Lung microvascular endothelial cell (primary cell): ENCODE measurements at places on chromosomes 3 and 15. TPM values are rescaled to one million over a fixed set of nuclear protein-coding genes. Genes with fewer than 3 reads are reported as not detected.

DNA sequence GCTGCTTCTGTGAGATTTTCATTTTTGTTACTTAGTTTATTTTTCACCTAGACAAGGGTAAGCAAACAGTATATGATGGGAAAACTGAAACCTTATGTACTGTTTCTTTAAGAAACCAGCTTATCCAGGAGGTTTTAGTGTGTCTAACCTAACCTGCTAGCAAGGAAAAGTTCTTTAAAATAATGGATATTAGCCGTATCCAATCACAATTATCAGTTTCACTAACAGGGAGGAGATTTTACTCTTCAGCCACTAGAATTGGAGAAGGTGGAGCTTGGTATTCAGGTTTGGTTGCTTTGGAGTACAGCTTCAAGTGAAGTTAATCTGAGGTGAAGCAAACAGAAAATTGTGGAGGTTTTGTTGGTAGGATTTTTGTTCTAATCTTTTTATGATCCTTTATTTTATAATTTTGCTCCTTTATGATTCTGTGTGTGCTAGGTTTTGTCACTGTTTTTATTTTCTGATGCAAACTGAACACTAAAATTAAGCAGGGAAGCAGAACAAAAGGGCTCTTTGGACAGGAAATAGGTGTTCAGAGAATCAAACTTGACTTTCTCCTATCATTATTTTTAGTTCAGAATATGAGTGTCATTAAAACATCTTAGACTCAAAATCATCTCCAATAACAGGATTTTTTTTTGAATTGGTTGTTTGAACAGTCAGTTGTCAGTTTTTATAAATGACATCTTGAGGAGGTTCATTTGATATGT lies 13.0 kb downstream of the ZFAND6 start:
- peak; percentile 94 for DNase-seq

Gene MESP2
- not detected in 2 replicates for total RNA-seq

DNA sequence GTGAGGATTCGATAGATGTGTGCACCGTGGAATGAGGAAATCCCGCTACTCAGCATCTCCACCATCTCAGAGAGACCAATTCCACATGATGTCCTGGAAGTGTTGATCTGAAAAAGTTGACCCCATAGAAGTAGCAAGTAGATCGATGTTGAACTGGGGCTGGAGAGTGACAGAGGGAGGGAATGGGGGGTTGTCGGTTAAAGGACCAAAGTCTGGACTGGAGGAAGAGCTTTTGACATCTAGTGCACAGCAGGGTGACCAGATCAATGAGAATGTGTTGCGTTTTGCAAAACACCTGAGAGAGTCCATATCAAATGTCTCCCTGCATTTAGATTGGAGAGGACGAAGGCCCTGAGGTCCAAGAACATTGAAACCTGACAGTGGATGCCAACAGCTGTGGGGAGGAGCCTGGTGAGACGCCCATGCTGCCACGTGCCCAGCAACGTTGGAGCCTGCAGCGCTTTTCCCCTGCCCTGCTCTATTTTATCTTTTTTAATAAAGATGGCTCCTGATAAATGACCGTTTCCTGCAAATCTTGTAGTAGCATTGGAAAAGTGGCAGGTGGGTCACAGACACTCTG lies 30.1 kb upstream of the RPL32 start:
- DNase-seq: no peak

GRCh38 chr15:98878172-98878571 lies 129.4 kb downstream of the PGPEP1L start:
- DNase-seq: no peak

DNA sequence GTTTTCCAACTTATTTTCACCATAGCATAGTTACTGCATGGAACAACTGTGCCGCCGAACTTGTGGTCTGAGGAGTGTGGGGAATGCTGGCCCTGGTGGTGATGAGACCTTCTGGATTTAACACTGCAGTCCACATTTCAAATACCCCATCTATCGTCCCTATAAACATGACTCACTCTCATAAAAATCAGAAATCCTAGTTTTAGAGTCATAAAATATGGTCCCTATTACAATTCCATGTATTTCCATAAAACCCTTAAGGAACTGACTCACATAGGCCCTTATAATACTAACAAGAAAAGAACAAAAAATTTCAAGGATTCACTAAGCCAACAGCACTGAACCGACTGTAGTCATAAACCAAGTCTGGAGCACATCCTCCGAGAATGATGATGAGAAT lies 147.2 kb downstream of the FOXP1 start:
- DNase-seq: no peak

GRCh38 chr3:72441284-72441994 lies 406.8 kb downstream of the SHQ1 start:
- DNase-seq: peak; percentile 36

Gene DCLK3
- not detected in 2 replicates for total RNA-seq

Gene NLGN1
- 0.20 and 0.65 TPM in 2 replicates for total RNA-seq

- peak; percentile 22 for DNase-seq
Observed at GRCh38 chr3:142445816-142446254, 2.0 kb downstream of the XRN1 start.

Gene GOLGA8M
- total RNA-seq: 0.22 and 0.60 TPM in 2 replicates

- no peak for DNase-seq
Observed at GRCh38 chr3:41932464-41932863, 29.4 kb downstream of the ULK4 start.

DNA sequence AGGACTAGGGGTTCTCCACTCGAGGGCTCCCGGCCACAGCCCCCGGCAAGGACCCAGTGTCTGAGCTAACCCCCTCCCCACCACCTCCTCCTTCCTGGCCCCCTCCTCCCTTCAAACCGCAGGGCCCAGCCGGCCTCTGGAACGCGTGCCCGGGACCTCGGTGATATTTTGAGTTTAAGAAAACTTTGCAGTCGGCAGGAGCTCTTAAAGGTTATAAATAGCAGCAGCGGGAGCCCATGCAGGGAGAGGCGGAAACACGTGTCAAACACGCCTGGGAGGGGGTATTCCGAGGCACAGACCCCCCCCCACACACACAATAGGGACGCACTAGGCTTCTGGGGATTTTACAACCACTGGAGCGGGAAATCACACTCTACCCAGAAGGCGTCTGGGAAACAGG lies 3.1 kb upstream of the PTH1R start:
- DNase-seq: no peak

Gene LPP
- total RNA-seq: 23.0 and 24.0 TPM in 2 replicates

- DNase-seq: no peak
Observed at GRCh38 chr15:76930831-76931396, 635 bp upstream of the RCN2 start.

Gene C3orf38
- 13.5 and 16.9 TPM in 2 replicates for total RNA-seq

Gene GPR176
- 2.4 and 14.4 TPM in 2 replicates for total RNA-seq

GRCh38 chr15:83422541-83422940 lies 24.6 kb upstream of the SH3GL3 start:
- no peak for DNase-seq

DNA sequence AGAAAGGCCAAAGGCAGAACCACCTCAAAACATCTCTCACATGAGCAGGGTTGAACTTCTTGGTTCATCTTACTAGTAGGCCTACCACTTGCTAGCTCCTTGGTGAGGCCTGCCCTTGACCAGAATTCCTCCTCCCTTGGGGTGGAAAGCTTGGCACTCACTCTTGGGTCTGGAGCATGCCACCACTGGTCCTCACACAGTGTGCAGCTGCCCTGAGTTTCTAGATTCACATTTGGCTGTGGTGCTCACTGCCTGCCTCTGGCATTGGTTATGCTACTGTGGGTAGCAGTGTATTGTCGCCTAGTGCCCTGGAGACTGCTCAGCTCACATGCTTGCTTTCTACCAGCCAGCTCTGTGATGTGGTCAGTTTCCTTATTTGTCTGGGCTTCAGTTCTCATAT lies 23.7 kb downstream of the OXNAD1 start:
- no peak for DNase-seq

GRCh38 chr3:12218161-12218560 lies 59.4 kb upstream of the TIMP4 start:
- peak; percentile 71 for DNase-seq

DNA sequence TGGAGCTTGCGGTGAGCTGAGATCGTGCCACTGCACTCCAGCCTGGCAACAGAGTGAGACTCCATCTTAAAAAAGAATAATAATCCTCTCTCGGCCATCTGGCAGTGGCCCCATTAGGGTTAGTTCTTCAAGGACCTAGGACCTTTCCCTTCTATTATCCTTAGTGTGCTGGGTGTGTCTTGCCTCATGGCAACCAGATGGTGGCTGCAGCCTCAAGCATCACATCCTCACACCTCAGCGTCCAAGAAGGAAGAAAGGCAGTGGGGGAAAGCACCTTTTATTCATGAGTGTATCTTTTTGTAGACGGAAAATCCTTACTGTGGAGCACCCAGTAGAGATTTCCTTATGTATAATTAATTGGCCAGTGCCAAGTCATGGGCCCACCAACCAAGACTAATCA lies 42.7 kb upstream of the TFRC start:
- no peak for DNase-seq

DNA sequence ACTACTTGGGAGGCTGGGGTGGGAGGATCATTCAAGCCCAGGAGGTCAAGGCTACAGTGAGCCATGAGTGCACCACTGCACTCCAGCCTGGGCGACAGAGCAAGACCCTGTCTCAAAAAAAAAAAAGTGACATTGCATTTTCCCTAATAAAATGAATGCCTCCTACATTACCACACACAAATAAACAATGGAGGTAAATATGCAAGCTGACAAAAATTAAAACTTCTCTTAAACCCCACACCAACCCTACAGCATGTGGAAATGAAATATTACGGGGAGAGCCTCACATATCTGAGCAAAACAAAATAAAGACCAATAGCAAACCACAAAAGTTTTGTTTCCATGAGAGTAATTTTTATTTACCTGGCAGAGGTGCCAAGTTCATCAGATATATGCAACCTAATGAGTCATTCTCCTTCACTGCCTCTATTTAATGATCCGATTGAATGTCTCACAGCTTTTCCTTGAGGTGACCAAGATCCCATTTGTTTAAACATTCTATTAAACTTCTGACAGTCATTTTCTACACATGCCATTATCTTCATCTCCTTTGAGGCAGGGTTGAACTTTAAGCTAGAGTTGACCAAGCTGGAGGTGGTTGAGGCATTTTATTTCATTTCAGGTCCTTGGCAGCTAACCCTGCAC lies 9.4 kb upstream of the CAV3 start:
- DNase-seq: no peak

GRCh38 chr3:14766428-14767244 lies 52.1 kb upstream of the FGD5 start:
- DNase-seq: no peak

GRCh38 chr3:194675081-194675640 lies 3.2 kb upstream of the LSG1 start:
- no peak for DNase-seq

- no peak for DNase-seq
Observed at GRCh38 chr3:81451611-81452010, 309.8 kb downstream of the GBE1 start.

Gene UQCC5
- total RNA-seq: 7.3 and 8.3 TPM in 2 replicates

- peak; percentile 27 for DNase-seq
Observed at GRCh38 chr3:194069421-194070219, 66.3 kb upstream of the HES1 start.

DNA sequence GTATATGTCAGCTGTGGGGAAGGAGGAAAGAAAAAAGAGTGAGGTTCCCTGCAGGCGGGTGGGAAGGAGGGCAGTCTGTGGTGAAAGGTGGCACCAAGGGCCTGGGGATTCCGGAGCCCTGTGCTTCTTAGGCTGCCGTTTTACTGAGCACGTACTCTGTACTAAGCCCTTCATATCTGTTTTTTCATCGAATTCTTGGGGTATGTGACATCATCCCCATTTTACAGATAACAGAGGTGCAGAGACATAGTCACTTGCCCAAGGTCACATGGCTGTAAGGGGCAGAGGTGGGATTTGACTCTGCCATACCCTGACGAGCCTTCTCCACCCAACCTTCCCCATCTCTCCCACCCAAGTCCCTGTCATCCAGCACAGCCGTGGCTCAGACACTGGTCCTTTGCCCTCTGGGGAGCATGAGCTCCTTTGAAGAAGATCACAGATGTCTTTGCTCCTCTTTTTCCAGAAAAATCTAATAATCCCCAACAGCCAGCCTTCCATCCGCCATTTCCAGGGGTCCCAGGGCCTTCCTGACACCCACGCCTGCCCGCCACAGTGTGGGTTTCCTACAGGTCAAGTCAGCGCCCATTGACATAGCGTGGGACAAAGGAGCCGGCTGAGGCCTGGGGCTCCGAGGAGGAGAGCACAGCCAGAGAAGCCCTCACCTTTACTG lies 24.2 kb downstream of the CYP11A1 start:
- no peak for DNase-seq

- peak; percentile 90 for DNase-seq
Observed at GRCh38 chr3:32443478-32443877, 51.8 kb downstream of the CMTM7 start.

DNA sequence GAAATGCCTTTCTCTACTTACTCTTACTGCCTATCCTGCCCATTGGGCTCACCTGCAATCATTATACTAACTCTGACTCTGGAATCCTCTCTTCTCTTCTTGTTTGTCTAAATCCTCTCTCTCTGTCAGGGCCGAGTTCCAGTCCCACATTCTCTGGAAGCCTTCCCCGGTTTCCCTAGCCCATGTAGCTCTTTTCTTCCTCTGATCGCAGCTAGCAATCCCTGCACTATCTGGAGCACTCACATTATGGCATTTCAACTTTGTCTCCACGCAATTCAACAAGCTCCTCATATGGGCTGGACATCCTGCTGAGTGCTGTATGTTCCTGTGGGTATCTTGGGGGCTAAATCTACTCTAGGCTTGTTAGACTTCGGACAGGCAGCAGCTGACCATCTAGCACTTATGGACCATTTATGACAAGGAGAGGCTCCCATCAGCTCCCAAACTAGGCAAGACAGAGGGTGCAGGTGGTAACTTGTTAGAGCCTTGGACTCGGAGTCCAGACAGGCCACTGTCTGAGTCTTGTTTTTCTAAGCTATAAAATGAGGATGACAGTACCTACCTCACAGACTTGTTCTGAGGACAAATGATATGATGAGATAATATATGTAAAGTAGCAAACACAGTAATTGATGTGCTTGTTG lies 58.3 kb downstream of the EPHB3 start:
- peak; percentile 16 for DNase-seq

DNA sequence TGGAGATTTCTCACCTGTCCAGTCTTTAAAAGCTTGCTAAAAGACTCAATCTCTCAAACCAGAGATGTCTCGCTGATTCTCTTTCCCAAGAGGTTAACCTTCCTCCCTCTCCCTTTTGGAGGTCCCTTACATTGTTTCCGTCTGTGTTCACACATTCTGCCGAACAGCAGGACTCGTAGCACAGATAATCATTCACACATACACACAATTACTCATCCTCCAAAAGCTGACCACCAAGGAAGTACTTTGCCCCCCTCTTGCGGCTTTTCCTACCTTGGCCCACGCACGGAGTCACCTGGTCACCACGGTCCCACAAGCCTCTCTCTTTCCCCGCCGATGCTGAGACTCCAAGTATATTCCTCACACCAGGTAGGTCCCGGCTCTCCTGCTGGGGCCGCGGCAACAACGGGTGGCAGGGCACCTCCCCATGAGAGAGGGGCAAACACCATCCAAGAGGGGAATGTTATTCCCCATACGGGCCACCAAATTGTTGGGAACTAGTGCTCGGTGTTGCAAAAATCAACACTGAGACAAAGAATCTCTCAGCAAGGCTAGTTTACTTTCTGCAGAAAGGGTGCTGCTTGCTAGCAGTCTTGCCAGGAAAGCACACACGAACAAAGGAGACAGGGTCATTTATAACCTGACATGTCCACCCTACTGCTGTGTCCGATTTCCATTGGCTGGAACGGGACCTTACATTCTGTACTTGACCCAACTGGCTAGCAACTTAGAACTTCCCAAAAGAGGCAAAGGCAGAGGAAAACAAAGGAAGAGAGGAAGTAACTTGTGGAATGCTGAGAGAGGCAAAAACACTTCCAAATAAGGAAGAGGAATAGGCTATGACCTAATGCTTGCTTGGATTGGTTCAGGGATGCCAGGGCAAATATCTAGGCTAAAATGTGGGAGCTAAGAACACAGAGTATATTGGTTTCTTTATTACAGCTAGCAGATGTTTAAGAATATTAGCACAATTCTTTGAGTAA lies 102.1 kb upstream of the NECTIN3 start:
- DNase-seq: no peak
